ENCODE measurements at places on chromosomes 1 and 21.

GRCh38 chr1:159953536-159954515 lies at the start of gene SLAMF9:
Gene SLAMF9, minus strand, starts transcription at chr1:159954237. Its CDS starts 100 bp downstream, at chr1:159954137.
- DNase-seq, result no peak

- DNase-seq, result no peak
Measured at GRCh38 chr1:7329868-7330615, 441.1 kb upstream of the VAMP3 start.

DNA sequence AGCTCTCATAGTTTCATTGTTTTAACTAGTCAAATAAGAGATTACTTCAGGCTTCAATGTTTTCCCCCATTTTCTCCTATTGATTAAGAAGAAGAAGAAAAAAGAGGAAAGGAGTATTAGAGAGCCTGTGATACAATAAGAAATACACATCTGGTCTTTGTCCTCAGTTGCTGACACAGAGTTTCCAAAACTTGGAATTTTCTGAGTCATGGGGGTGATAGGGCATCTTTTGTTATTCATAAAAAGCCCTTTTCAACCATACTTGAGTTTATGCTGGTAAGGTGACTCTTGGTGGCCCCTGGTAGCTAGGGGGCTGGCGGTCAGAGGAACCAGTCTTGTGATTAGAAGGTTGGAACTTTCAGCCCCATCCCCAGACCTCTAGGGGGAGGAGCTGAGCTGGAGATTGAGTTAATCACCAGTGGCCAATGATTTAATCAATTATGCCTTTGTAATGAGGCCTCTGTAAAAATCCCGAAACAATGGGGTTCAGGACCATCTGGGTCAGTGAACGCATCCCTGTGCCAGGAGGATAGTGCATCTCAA lies 28.9 kb upstream of the KLF18 start:
- DNase-seq, result no peak

DNA sequence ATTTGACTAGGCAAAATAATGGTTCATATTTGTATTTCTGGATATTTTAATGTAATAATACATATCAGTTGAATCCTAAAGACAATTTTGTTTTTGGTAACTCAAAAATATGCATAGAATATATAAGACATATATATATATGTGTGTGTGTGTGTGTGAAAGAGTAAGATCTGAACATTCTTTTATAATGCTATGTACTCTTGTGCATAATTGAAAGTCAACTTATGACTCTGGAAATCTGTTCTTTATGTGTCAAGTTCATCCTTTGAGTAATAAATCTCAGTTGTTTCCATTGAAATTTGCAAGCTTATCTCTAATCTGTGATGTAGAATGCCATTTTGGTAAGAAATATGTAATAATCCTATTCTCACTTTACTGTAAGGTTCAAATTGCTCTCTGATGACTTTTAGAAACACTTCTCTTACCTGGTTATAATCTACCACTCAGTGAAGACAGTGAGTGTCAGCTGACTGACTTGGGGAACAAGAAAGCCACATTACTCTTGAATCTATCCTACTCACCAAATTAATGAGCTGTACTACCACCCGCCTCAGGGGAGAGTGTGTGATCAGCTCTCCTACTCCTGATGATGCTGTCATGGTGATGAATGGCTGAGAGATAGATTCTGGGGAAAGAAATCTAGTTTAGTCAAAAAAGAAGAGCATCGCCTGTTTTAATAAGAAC lies 15.0 kb upstream of the NEK7 start:
- DNase-seq, result no peak

DNA sequence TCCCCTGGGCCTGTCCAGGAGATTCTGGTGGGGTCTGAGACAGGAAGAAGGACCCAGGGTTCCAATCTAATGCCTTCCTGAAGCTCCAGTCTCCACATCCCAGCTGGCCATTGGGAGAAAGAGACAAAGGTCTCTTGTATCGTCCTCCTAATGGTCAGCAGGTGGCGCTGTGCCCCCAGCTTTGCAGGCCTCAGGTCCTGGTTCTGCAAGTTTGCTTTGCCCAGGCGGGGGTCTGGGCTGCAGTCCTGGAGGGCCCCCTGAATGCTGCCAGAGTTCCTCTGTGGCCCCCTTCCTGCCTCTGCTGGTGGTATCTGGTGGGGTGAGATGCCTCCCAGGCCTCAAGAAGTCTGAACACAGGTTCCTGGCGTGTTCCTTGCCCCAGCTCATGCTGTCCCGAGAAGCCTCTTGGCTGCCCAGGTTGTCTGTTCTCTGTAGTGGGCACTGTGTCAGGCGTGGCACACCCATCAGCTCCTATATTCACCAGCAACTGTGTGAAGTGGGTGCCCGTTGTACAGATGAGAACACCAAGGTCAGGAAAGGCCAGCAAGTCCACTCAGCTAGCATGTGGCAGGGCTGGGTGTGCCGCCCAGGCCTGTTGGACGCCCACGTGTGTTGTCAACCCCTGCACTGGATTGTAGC lies 33.8 kb upstream of the CSF3R start:
- peak; percentile 41 for DNase-seq

- DNase-seq, result no peak
Measured at GRCh38 chr1:213939888-213940287, 47.9 kb upstream of the PROX1 start.

DNA sequence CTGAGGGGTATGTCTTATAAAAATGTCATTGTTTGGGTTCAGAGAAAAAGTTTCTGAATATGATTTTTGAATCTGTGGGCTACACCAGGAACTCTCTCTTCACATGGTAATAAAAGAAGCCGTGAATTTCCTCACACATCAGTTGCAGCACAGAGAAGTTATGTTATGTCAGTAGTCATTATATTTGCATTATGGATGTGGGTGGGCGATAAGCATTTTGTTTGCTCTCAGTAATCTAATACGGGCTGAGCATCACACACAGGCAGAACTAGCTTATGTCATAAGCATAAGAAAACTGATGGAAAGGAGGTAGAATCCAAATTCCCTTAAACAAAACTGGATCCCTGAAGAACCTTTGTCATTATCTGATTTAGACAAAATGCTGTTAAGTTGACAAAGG lies 70.8 kb downstream of the PRDM2 start:
- DNase-seq, result no peak

GRCh38 chr1:31785020-31785946 lies 21.1 kb upstream of the ADGRB2 start:
- DNase-seq, result no peak

DNA sequence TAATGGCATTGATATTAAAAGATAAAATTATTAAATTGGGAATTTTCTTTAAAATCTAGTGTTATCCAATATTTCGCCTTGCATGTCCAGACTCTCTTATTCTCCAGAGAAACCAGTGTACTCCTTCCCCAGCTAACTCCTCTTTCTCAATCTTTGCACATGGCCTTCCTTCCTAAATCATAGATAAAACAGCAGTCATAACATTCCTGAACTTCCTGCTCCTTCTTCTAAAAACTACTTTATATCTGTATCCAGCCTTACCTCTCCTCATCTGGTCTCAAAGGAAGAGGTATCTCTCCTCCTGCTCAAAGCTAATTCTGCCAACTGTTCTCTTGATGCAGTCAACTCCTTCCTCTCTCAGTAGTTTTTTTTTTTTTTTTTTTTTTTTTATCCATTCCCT lies 39.5 kb upstream of the NEK7 start:
- DNase-seq, result no peak

DNA sequence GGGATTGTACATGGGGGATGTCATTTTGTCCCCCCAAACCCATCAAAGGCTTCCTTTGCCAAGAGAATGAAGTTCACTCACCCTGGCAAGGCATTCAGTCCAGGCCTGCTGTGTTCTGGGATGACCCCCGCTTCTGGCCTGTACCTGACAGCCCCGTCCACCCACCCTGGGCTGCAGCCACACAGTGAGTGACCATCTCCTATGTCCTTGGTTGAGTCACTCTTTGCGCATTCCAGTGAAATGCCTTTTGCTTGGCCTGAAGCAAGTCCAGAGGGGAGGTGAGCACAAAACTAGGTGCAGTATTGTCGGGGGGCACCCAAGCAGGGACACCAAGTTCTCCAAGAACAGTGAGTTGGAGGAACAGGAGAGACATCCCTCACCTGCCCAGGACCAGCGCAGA lies 10.2 kb downstream of the TMPRSS3 start:
- no peak for DNase-seq

GRCh38 chr1:3068564-3069431 lies at the start of gene PRDM16:
Gene PRDM16, plus strand, starts transcription at chr1:3069203. Its CDS starts 57 bp downstream, at chr1:3069260.
- DNase-seq, result no peak

DNA sequence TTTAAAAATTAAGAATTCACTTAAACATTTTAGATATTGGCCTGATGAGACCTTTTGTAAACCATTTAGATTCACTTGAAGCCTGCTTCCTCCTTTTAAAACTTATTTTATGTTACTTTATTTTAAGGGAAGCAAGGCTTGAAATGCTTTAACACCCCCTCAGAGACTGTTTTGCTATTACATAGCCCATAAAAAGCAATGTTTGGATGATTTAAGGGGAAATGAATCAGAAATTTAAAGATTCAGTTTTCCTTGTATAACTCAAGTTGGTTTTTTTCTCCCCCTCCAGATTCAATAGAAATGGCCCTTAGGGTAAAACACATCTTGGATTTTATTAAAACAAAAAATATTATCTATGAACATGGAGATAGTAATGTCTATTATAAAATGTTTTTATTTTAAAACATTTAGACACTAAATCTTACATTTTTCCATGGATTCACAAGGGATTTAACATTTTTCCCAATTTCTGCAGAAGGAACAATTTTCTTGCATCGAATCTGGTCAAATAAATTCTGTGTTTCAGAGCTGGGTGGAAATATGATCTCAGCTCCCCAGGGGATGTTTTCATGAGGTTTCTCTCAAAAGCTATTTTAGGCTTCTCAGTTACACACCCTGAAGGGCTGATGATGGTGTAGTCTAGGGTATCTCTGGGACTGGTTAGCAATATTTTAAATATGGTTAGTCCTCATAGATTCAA lies 69.3 kb upstream of the WARS2 start:
- DNase-seq, result no peak

- DNase-seq, result no peak
Measured at GRCh38 chr1:85573322-85573721, 7.2 kb upstream of the CCN1 start.

- no peak for DNase-seq
Measured at GRCh38 chr1:234833646-234834045, 223.7 kb upstream of the IRF2BP2 start.

- no peak for DNase-seq
Measured at GRCh38 chr1:87144316-87144895, 184.3 kb upstream of the LMO4 start.

GRCh38 chr21:27329255-27329851 lies 362.5 kb upstream of the ADAMTS5 start:
- no peak for DNase-seq

- DNase-seq, result no peak
Measured at GRCh38 chr1:33334081-33334552, 13.2 kb upstream of the A3GALT2 start.

DNA sequence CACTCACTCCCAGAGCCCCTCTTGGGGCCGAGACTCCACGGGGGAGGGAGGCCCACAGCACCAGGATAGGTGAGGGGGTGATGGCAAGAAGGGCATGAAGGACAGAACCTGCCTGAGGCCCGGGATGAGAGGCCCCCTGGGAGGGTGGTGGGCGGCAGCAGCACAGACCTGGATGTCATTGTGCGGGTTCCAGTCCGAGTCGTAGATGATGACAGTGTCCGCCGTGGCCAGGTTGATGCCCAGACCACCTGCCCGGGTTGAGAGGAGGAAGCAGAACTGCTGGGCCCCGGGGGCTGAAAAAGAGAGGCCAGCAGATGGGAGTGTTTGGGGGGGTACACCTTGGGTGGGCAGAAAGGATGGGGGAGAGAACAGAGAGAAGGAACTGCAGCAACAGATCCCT lies 50.1 kb downstream of the CHD5 start:
- DNase-seq, result no peak

- no peak for DNase-seq
Measured at GRCh38 chr1:2480986-2481364, 4.9 kb downstream of the PLCH2 start.

GRCh38 chr1:31299365-31299764 lies 2.5 kb downstream of the ZCCHC17 start:
- no peak for DNase-seq

DNA sequence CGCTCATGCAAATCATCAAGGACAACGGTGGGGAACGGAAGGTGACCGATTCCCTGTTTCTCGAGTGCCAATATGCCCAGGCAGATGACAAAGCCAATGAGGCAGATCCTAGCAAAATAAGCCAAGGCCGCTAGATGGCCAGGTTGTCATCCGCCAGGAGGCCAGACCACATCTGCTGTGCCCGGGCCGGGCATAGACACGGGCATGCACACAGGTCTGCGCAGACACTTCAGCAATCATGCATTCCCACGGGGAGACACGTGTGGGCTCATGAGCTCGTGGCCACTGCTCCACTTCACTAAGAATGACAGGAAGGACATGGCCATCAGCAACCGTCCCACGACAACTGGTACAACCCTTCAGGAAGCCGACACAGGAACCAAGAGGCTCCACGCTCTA lies 23.4 kb downstream of the WDR4 start:
- DNase-seq, result no peak

DNA sequence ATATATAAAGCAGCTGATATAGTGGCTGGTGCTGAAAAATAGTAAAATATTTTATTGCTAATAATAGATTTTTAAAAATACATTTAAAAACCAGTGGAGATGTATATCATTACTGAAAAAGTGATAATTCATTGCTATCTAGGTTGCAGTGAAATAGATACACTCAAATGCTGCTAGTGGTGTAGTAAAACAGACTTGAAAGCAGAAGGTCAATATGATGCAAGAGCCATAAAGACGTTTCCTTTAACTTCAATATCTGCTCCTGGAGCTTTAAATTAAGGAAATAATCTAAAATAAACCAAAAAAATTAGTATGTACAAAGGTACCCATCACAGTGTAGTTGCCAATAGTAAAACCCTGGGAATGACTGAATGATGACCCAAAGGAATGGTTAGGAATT lies 26.2 kb downstream of the RHEX start:
- no peak for DNase-seq

GRCh38 chr1:53738205-53739108 lies 507 bp downstream of the GLIS1 start:
- DNase-seq, result no peak

GRCh38 chr1:118206966-118207365 lies 21.9 kb upstream of the SPAG17 start:
- no peak for DNase-seq

GRCh38 chr1:155773221-155773620 lies 83.8 kb downstream of the GON4L start:
- no peak for DNase-seq

- no peak for DNase-seq
Measured at GRCh38 chr21:35585878-35586277, 474.4 kb downstream of the SETD4 start.

- DNase-seq, result no peak
Measured at GRCh38 chr1:103190766-103191165, 82.4 kb upstream of the COL11A1 start.

- DNase-seq, result no peak
Measured at GRCh38 chr1:84888753-84889152, 4.3 kb downstream of the LPAR3 start.

DNA sequence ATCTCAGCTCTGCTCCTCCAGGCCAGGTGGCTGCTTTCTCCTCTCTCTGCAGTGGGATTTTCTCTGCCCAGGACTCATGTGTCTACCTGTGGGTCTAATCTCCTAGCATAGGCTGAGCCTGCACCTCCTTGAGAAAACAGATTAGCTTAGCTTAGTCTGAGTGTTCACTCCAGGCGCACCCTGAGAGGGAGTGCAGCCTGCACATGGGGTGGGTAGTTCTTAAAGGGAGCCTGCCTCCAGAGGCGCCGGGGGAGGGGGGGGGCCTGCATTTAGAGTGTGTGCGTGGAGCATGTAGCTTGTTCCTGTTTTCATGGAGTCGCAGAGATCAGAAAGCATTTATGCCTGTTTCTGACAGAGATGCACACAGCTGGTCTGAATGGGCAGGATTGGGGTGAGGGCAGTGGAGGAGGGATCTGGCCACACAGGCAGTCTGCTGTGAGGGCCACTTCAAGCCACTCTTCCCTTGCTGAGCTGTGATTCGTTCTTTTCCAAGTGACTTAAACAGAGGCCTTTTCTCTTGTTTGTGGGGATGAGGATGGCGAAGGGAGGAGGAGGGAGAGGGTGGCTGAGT lies 45.2 kb downstream of the GALNT2 start:
- peak; percentile 90 for DNase-seq
